ELR (cell line): ENCODE measurements at places on chromosomes 5 and 9.

- DNase-seq, result no peak
Observed at GRCh38 chr5:139671096-139671841, 23.1 kb downstream of the CXXC5 start.

GRCh38 chr5:147981074-147981473 is 74.7 kb upstream of the C5orf46 start:
- no peak for DNase-seq

DNA sequence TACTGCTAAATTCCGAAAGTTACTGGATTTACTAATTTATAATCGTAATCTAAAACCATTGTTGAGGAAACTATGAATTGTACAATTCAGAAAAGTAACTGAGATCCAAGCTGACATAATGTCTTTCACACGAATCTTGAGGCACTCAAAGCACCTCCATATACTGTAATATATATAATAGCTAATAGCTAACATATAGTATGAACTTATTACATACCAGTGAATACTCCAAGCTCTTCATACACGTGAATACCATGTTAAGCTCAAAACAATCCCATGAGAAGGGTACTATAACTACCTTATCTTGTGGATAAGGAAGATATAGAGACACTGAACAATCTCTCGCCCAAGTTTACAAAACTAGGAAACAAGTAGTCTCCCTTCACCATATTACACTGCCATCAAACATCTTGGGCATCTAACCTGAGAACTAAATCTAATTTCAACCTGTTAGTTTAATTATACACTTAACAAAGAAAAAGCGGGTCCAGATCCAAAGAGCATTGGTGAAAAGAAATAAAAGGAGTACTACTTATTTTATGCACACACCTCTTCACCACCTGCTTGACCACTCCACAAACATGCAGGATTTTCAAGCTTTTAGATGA is 1.0 kb downstream of the NUDCD2 start:
- DNase-seq, result peak; percentile 7

- no peak for DNase-seq
Observed at GRCh38 chr9:123863164-123863855, 66.6 kb downstream of the DENND1A start.

- DNase-seq, result no peak
Observed at GRCh38 chr9:2722715-2723114, 5.4 kb downstream of the KCNV2 start.

- no peak for DNase-seq
Observed at GRCh38 chr5:124796495-124796894, 50.1 kb upstream of the ZNF608 start.
